ENCODE measurements at places on chromosomes 5 and 9.

GRCh38 chr5:73189871-73190376, 16.9 kb downstream of the TMEM174 start:
- DNase-seq: no peak

GRCh38 chr9:70160686-70161600, 97.8 kb upstream of the SMC5 start:
- no peak for DNase-seq

- DNase-seq: no peak
These were observed 104.0 kb downstream of the ATP10B start for GRCh38 chr5:160747987-160748386.

- no peak for DNase-seq
These were observed 495.2 kb downstream of the AGTPBP1 start for GRCh38 chr9:85246541-85246940.

DNA sequence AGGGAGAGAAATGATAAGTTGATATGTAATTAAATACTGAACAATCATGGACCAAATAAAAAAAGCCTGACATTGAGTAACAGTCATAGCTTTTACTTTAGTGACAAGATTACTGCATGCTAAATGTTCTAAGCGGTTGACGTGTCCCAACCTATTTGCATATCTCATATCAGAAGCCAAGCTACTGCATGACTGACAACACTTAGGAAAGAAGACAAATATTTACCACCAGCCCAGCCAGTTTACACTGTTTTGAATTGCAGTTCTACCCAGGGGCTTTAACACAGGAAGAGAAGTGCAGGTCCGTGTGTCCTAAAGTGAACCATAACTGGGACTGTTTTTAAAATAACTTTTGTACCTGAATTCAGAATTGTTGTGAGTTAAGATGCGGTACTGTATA, 219.9 kb downstream of the PRDM9 start:
- no peak for DNase-seq

DNA sequence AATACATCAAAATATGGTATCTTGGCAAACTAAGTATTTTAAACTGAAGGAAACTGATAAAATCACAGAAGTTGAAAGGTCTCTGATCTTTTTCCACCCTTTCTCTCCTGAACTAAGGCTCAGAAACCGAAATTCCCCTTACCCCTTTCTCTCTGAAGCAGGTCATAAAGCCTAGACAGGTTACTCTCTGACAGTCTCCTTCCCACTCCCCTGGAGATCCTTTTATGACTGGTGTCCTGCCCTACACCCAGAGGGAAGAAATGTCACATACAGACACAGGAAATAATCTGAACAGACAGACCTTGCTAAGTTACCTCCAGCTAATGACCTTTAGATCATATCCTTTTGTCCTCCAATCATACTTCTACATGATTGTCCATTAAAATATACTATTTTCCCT, 127.4 kb downstream of the HCN1 start:
- no peak for DNase-seq

GRCh38 chr5:119179857-119180641, 109.2 kb downstream of the DMXL1 start:
- DNase-seq: no peak
